EH (cell line): ENCODE measurements at places on chromosomes 6 and 20.

DNA sequence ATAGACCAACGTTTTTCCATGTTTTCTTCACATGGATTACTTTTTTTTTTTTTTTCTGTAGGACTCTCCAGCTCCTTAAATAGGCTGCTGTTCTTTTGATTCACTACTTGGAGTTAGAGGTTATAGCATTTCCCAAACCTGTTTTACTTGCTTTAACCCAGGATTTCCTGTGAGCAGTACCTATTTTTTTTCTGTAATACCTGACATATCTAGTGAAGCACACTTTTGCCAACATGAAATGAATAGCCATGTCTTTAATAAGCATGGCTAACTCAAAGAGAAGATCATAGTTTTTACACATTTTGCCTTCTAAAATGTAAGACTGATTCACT is 137.0 kb downstream of the FOXA2 start:
- DNase-seq: no peak

DNA sequence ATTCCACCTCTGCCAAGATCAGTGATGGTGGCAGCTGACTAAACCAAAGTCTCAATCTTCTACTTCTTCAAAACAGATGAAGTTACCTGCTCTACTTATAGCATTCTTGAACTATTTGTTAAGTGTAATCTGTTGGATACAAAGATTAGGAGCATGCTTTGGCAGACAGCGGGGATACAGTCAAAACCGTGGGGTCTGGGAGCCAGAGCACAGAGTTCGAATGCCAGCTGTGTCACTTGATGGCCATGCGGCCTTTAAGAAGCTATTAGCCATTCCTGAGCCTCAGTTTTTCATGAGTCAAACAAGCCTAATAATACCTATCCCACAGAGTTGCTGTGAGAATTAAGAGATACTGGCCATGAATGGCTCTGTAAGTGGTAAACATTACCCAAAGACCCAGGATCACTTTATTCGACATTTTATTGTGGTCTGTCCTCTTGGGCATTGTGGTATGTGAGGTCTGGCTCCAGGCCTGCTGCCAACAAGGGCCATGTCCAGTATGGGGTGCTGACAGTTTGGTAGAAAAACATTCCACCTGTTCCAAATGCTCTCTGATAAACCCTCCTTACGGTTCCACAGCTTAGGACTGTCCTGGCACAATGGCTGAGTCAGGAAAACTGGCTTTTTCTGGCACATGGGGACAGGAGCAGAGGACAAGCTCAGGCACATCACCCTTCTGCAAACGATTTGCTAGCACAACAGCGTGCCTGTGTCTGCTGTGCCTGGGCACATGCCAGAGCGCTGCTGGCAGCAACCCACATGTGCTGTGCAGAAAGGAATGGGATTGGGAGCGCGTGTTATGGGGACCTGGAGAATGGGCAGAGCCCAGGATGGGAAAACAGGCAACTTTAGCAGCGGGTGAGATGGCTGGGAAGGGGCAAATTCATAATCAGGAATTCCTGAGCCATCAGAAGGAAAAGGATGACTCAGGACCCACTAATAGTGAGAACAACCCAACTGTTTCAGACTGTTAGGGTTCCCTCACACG is 15.7 kb upstream of the FAM83C start:
- peak; percentile 96 for DNase-seq

DNA sequence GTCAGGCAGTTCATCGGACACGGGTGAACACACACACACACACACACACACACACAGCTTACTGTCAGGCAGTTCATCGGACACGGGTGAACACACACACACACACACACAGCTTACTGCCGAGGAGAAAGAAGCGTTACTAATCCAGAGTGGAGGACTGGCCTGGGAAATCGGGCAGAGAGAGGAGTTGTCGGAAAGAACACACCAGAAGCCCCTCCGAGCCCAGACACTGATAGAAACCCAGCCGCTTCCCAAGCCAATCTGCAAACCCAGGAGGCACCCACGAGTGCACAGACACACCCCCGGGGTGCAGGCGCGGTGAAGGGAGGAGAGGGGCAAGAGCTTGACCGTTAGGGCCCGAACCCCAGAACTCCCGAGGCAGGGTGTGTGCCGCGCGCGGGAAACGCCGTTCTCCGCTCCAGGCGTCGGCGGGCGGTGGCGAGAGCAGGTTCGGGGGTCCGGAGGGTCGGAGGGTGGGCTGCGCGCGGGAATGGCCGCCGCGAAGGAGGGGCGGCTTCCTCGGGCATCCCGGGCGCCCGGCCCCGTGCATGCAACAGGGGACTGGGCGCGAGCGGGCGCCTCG is 636 bp downstream of the ELOVL2 start:
- no peak for DNase-seq

- no peak for DNase-seq
Measured at GRCh38 chr6:167152862-167153261, 4.9 kb downstream of the GPR31 start.

- peak; percentile 48 for DNase-seq
Measured at GRCh38 chr6:169215201-169215681, 38.4 kb downstream of the THBS2 start.

DNA sequence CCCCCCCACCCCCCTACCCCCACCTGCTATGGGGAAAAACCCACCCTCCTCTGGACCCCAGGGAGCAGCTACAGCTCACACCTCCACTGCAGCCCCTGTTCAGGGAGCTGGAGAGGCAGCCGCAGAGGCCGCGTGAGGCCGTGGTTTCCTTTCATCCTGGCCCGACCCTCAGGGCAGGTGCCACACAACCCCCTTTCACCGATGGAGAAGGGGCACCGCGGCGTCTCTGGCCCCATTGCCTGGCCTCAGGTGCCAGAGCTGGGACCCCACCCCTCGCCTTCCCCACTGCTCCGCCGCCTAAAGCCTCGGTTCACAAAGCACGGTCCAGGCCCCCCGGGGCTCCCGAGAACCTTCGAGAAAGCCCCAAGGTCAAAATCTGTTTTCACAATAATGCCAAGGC is 11.8 kb upstream of the KCNQ2 start:
- no peak for DNase-seq

- no peak for DNase-seq
Measured at GRCh38 chr6:151091571-151091970, 148.2 kb upstream of the AKAP12 start.

- DNase-seq: peak; percentile 70
Measured at GRCh38 chr20:266596-267562, 9.4 kb downstream of the DEFB132 start.

GRCh38 chr20:56429941-56430340 is 17.9 kb downstream of the CASS4 start:
- DNase-seq: no peak

DNA sequence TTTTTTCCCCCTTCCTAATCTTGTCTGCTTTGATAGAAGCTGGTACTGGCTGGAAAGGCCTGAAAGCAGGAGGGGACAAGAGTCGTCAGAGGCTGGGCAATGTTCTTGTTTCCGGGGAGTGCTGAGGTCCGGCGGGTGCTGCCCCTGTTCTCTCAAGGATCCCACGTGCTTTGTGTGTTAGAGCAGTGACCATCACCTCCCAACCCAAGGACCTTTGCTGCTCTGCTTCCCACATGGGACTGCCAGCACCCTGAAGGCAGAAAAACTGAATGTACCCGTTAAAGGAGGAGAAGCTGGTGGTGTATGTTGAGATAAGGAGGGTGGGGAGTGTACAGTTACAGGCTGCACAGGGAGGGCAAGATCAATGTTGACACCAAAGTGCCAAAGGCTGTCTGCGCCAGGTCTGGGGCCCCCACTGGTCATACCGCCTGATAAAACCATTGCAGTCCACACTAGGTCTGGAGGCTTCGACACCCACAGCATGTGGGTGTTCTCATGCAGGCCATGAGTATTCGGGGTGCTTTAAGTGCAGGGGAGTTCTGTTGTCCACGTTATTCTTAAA is 15.0 kb downstream of the C20orf173 start:
- no peak for DNase-seq

DNA sequence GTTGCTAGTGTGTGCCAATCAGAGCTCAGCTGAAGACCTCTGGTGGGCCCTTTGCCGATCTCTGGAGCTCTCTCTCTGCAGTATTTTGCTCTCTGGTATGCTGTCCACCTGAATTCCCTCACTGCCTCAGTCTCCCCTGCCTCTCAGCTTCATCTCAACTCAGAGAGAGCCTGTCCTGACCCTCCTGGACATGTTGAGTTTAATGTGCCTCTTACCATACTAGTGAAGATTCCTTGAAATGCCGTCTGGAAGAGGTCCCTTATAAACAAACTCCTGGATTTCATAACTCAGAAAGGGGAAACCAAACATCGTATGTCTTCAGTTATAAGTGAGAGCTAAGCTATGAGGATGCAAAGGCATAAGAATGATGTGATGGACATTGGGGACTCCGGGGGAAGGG is 231.1 kb upstream of the ZNF217 start:
- peak; percentile 33 for DNase-seq

- peak; percentile 98 for DNase-seq
Measured at GRCh38 chr6:16929809-16930208, 168.5 kb upstream of the ATXN1 start.
